ENCODE measurements at places on chromosomes 5 and 9.

DNA sequence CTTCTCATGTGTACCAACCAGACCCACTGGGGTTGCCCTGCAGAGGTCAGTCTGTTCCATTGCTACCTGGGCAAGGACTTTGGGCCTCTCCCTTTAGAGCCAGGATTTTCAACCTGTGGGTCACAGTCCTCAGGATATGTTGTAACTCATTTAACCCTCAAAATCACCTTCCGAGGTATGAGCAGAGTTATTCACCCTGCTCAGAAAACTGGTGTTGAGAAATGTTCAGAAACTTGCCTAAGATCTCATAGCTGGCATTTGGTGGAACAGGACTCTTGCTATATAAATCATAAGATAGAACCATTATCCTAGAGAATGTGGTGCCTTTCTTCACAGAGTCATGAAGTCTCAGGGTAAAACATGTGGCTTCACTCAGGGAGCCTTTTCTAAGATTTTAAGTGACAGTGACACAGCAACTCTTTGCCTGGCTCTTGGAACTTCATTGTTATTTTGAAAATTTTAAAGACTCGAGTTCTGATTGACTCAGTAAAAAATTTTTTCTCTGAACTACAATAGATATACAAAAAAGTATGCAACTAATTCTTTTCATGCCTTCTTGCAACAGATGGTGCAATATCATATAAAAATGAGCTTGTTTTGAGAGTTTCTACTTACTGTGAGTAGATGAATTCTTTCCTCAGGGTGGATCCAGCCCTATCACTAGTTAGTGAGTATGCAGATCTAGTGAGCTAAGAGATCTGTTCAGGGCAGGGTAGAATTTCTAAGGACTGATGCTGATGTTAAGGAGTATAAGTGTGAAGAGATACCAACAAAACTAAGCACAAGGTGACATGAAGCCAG lies 29.5 kb downstream of the CAST start:
- DNase-seq, result peak; percentile 25
- H3K27ac ChIP-seq, result peak overlapping the region; percentile 40
- H3K4me3 ChIP-seq, result no peak overlapping the region
- H3K36me3 ChIP-seq, result 0 out of 2 replicates have a peak, but pooled peaks cover 3% of the 10 kb centered on the region
- H3K4me1 ChIP-seq, result peaks cover 4% of the 10 kb centered on the region

- no peak for DNase-seq
- H3K4me1 ChIP-seq, result peaks cover 6% of the 10 kb centered on the region
- peak overlapping the region; percentile 71 for H3K27ac ChIP-seq
- no peaks in the 10 kb centered on the region for H3K27me3 ChIP-seq
Measured at GRCh38 chr5:69043655-69043996, 50.2 kb upstream of the SLC30A5 start.

- H3K4me3 ChIP-seq, result no peak overlapping the region
- DNase-seq, result peak; percentile 69
- H3K27ac ChIP-seq, result peak overlapping the region; percentile 61
- no peaks in the 10 kb centered on the region for H3K36me3 ChIP-seq
- H3K27me3 ChIP-seq, result no peaks in the 10 kb centered on the region
Measured at GRCh38 chr5:43073597-43074546, 33.8 kb upstream of the ANXA2R start.

DNA sequence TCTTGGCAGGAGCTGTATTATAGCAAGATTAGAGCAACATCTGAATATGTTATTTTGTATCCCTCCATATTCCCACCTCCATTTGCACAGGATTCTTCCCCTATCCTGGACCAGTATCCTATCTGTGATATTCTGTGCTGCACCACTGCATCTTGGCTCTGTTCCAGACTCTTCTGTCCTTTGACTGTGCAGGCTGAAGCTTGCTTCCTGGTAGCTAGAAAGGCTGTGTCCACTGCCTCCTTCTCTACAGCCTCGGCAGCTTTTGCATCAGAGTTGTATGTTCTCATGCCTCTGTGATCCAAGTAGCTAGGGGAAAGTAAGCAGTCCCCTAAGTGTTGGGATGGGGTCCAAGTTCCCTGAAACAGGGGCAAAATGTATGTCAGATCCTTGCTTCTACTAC lies 104.1 kb downstream of the GAS1 start:
- no peak for DNase-seq
- no peak overlapping the region for H3K4me3 ChIP-seq
- no peaks in the 10 kb centered on the region for H3K4me1 ChIP-seq
- H3K36me3 ChIP-seq, result no peaks in the 10 kb centered on the region

GRCh38 chr5:113276001-113276400 lies 158.8 kb downstream of the TSSK1B start:
- H3K27me3 ChIP-seq, result no peaks in the 10 kb centered on the region
- DNase-seq, result no peak
- H3K36me3 ChIP-seq, result no peaks in the 10 kb centered on the region
- no peak overlapping the region for H3K4me3 ChIP-seq
- H3K4me1 ChIP-seq, result no peaks in the 10 kb centered on the region
- no peak overlapping the region for H3K27ac ChIP-seq

GRCh38 chr9:95667789-95668188 lies 151.0 kb upstream of the PTCH1 start:
- H3K4me1 ChIP-seq, result no peaks in the 10 kb centered on the region
- no peak overlapping the region for H3K27ac ChIP-seq
- no peak for DNase-seq
- no peaks in the 10 kb centered on the region for H3K36me3 ChIP-seq
- no peak overlapping the region for H3K4me3 ChIP-seq

GRCh38 chr9:18707061-18707461 lies 233.1 kb downstream of the ADAMTSL1 start:
- no peaks in the 10 kb centered on the region for H3K36me3 ChIP-seq
- no peak for DNase-seq
- no peak overlapping the region for H3K4me3 ChIP-seq
- no peaks in the 10 kb centered on the region for H3K27me3 ChIP-seq
- no peaks in the 10 kb centered on the region for H3K4me1 ChIP-seq

DNA sequence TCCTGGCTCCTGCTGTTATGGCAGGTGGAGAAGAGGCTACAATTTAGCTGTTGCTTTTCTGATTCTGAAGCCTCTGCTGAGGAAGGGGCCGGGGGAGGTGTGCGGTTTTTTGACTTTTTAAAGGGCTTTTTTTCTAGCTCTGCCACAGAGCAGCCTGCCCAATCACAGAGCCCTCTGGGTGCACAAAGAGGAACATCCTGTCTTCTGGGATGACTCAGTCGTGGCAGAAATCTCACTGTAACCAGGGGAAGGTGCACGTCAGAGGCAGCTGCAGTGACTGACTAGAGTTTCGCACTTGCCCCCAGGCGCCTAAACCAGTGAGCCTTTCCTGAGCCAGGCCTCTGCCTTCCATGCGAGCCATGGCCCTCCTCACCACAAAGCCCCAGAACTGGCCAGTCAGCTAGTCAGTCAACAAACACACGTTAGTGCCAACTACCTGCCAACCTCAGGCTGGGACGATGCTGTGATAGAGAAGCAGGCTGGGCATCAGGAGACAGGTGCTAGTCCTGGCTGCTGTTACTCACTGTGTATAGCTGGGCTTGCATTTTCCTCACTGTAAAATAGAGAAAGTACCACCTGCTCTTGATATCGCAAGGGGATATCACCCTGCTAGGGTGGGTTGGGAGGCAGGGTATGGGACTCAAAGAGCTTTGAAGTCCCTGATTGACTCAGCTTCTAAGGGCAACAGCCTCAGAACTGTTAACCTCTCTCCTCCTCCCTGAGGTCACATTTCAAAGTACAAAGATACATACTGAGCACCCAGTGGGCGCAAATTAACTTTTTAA lies 2.2 kb downstream of the AKNA start:
- no peaks in the 10 kb centered on the region for H3K4me1 ChIP-seq
- H3K36me3 ChIP-seq, result no peaks in the 10 kb centered on the region
- H3K27me3 ChIP-seq, result no peaks in the 10 kb centered on the region
- H3K27ac ChIP-seq, result peak overlapping the region; percentile 45
- DNase-seq, result no peak

GRCh38 chr5:81189875-81190498 lies 43.1 kb upstream of the CKMT2 start:
- no peak overlapping the region for H3K27ac ChIP-seq
- no peak for DNase-seq
- H3K27me3 ChIP-seq, result no peaks in the 10 kb centered on the region
- no peaks in the 10 kb centered on the region for H3K36me3 ChIP-seq
- no peaks in the 10 kb centered on the region for H3K4me1 ChIP-seq

GRCh38 chr5:88734983-88735382 lies 148.0 kb downstream of the MEF2C start:
- no peaks in the 10 kb centered on the region for H3K4me1 ChIP-seq
- no peaks in the 10 kb centered on the region for H3K36me3 ChIP-seq
- no peak overlapping the region for H3K4me3 ChIP-seq
- H3K27me3 ChIP-seq, result no peaks in the 10 kb centered on the region
- DNase-seq, result no peak
- H3K27ac ChIP-seq, result no peak overlapping the region

GRCh38 chr5:91898019-91898418 lies 514.9 kb upstream of the ARRDC3 start:
- DNase-seq, result no peak
- no peaks in the 10 kb centered on the region for H3K27me3 ChIP-seq
- H3K36me3 ChIP-seq, result no peaks in the 10 kb centered on the region
- H3K27ac ChIP-seq, result no peak overlapping the region

- H3K27ac ChIP-seq, result no peak overlapping the region
- no peak for DNase-seq
Measured at GRCh38 chr5:64688391-64688790, 1.9 kb upstream of the SHISAL2B start.

DNA sequence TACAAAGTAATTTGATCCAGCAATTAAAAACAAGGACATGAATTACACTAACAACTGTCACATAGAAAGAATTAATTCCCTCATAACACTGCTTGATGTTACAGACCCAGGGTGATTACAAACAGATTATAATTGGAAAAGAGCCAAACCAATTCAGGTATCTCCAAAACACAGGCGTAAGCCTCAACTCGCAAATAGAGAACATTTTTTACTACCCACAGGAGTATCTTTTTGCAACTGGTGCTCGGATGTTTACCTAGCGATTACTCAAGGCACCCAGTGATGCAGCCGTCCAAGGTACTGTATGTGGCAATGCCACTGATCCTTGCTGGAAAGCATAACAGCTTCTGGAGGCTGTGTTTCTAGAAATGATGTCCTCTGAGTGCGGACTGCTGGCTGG lies 386.1 kb upstream of the KIF2A start:
- H3K4me3 ChIP-seq, result no peak overlapping the region
- H3K4me1 ChIP-seq, result no peaks in the 10 kb centered on the region
- H3K27me3 ChIP-seq, result no peaks in the 10 kb centered on the region
- H3K36me3 ChIP-seq, result no peaks in the 10 kb centered on the region
- DNase-seq, result peak; percentile 27
- no peak overlapping the region for H3K27ac ChIP-seq

- no peak overlapping the region for H3K4me3 ChIP-seq
- no peaks in the 10 kb centered on the region for H3K36me3 ChIP-seq
- no peak for DNase-seq
- H3K27ac ChIP-seq, result no peak overlapping the region
Measured at GRCh38 chr5:111411301-111411700, 101.0 kb downstream of the STARD4 start.

- no peaks in the 10 kb centered on the region for H3K36me3 ChIP-seq
- no peaks in the 10 kb centered on the region for H3K27me3 ChIP-seq
- H3K27ac ChIP-seq, result no peak overlapping the region
- no peaks in the 10 kb centered on the region for H3K4me1 ChIP-seq
Measured at GRCh38 chr9:115133649-115134048, 15.7 kb upstream of the TNC start.

DNA sequence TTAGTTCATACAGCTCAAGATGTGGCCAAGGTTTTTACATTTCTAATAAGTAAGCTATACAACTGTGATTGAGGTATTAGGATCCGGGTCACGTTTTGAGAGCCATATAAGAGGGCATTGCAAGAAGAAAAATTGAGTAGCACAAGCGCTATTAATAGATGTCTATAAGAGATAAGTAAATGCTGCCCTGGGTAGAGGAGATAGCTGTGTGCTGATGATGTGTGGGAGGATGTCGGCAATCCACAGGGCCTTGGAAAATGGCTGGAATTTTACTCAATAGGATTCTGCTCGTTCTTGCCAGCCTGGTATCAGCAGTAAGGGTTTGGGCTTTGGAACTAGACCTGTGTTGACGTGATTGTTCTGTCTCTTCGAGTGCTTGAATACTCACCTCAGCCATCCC lies 41.6 kb downstream of the CSF1R start:
- H3K27ac ChIP-seq, result no peak overlapping the region
- no peak for DNase-seq
- no peaks in the 10 kb centered on the region for H3K4me1 ChIP-seq
- H3K4me3 ChIP-seq, result no peak overlapping the region

- DNase-seq, result no peak
- H3K27ac ChIP-seq, result no peak overlapping the region
- no peaks in the 10 kb centered on the region for H3K4me1 ChIP-seq
- peaks cover 2% of the 10 kb centered on the region for H3K36me3 ChIP-seq
Measured at GRCh38 chr9:96523374-96523773, 73.4 kb downstream of the HABP4 start.

DNA sequence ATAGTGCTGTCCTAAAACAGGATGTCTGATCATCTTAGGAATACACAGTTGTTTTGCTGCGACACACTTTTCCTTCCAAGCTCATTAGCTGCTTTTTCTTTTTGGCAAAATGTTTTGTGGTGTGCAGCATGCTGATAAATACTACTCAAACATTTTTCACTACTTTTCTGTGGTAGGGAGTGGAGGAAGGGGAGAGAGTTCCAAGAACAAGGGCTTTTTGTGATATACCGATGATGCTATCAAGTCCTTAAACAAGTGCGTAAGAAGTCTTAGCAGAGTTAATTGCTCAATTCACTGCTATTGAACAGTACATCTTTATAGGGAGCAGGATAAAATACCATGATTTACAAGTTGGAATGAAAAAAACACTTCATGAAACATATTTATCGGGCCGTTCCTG lies 23.6 kb upstream of the TEK start:
- H3K27ac ChIP-seq, result no peak overlapping the region
- no peaks in the 10 kb centered on the region for H3K27me3 ChIP-seq
- no peak overlapping the region for H3K4me3 ChIP-seq
- no peaks in the 10 kb centered on the region for H3K36me3 ChIP-seq
- H3K4me1 ChIP-seq, result no peaks in the 10 kb centered on the region

DNA sequence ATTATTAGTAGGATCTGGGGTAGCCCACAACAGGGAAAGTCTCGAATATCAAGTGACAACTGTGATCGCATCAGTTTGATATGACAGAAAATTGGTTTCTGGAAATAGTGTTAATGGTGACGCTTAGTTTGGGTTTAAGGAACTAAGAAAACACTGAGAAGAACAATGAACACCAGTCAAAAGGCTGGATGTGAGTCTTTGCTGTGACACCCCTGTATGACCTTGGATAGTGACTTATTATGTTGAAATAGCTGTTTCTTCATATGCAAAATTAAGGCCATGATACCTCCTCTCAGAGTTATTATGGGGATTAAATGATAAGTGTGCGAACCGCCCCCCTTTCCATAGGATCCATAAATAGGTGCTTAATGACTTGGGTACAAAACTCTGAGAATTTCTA lies 926 bp downstream of the DNAJC25 start:
- no peak for DNase-seq
- peaks cover 28% of the 10 kb centered on the region for H3K4me1 ChIP-seq
- H3K4me3 ChIP-seq, result peak overlapping the region; percentile 88
- no peaks in the 10 kb centered on the region for H3K36me3 ChIP-seq
- H3K27me3 ChIP-seq, result no peaks in the 10 kb centered on the region

Measured in Caco-2 (cell line).